ENCODE measurements at places on chromosomes 2 and 18.

DNA sequence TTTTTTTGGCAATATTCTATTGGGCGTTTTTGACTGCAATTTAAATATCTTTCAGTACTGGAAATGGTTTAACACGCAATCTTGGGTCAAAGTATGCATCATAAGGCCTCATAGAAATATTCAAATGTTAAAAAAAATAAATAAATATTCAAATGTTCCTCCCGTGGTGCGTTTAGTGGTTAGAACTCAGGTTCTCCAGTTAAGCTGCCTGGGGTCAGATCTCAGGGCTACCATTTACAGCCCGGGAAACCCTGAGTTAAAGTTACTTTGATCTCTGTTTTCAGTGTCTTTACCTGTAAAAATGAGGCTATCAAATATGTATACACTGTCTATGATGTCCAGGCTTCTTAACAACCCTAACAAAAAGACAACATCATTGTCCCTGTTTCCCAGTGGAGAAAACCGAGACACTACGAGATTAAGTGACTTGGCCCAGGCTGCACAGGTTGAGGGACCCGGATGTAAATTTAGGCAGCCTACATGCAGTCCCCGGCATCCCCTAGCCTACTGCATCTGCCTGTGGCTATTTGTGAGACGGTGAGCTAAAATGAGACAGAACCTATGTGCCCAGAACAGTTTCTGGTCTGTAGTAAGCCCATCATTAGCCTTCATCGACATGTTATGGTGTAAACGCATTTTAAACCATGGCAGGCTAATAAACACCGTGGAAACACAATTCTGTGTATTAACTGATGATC is 1.7 kb downstream of the FHL2 start:
- no peak for DNase-seq

DNA sequence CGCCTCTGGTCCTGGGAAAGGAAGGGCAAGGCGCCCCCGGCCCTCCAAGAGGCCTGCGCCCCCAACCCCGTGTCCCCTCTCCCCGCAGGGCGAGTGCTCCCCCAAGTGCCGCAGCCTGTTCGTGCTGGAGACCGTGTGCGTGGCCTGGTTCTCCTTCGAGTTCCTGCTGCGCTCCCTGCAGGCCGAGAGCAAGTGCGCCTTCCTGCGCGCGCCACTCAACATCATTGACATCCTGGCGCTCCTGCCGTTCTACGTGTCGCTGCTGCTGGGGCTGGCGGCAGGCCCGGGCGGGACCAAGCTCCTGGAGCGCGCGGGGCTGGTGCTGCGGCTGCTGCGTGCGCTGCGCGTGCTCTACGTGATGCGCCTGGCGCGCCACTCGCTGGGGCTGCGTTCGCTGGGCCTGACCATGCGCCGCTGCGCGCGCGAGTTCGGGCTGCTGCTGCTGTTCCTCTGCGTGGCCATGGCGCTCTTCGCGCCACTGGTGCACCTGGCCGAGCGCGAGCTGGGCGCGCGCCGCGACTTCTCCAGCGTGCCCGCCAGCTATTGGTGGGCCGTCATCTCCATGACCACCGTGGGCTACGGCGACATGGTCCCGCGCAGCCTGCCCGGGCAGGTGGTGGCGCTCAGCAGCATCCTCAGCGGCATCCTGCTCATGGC is 52.4 kb downstream of the SLC66A2 start:
- DNase-seq: no peak

GRCh38 chr2:161147856-161148255 is 12.4 kb upstream of the TANK start:
- DNase-seq: no peak

DNA sequence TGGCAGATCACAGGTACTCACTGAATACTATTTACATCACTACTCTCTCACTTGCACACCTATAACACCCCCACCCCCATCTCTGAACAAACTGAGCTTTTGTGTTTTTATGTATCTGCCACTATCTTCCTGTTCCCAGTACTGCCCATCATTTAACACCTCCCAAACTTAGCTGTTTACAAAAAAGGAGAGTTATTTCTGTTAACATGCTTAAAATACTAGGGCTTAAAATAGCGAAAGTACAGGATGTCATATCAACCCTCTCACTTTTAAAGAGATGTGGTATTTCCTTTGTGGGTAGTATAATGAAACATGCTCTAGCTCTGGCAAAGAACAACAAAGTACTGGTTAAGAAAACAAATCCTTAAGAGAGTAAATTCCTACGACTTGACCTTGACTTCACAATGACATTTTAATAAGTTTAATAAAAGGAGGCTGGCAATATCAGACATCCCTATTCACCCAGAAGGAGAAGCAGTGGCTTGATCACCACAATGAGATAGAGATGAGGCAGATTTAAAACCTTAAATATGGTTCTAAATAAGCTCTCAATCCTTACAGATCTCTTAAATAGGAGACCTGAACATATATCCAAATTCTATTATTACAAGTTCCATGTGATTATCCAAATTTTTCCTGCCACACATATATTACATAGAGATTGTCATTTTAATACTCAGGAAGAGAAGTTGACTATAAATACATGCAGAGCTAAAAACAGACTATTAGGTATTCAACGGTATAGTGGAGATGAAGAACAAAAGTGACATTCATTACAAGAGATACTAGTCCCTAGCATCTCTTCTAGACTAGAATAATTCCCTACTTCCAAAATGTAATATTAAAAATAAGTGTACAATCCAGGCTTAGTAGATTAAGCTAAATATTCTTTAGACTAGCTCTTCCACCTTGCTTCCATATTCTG is 36.9 kb downstream of the TRAK2 start:
- DNase-seq: no peak

DNA sequence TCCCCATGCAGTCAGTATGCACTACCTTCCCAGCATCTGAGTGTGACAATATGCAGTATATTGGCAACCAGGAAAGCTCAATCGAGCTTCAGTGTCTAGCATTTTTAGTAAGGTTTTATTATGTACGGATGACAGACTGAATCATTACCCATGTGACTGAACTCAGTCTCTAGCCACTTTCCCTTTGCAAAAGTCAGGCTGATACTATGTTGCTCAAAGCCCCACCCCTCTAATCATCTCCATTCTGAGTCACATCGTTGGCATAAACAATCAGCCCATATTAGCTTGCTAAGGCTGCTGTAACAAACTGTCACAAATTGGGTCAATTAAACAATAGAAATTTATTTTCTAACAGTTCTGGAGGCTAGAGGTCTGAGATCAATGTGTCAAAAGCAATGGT is 25.8 kb upstream of the SRD5A2 start:
- no peak for DNase-seq
